ENCODE measurements at places on chromosomes 16 and 17.

- DNase-seq = peak; percentile 77
Measured at GRCh38 chr16:88810912-88811768, 588 bp downstream of the APRT start.

- DNase-seq = no peak
Measured at GRCh38 chr17:17356931-17357270, 53.7 kb downstream of the NT5M start.

DNA sequence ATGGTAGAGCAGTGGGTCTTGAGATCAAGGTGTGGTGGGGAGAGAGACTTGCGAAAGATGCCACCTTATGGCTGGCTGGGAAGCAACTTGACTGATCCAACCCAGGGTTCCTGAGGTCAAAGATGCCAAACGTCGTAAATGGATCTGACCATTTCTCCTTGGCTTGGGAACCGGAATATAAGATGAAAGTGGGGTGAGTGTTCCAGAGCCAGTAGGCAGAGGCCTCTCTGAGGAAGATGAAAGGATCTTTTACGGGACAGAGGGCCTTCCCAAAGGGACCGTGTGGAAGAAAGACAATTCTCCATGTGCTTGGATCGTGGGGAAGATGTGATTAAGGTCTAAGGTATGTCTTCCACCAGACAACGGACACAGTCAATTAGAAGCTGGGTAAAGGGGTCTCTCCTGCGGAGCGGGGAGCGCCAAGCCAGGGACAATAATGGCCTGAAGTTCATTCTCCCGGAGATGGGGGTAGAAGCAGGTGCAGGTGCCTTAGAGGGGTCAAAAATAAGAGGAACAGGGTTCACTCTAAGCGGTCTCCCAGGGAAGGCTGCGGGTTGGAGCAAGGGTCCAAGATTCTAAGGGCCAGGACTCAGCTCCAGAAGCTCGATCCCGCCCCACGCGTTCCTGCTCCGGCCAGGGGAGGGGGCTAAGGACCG is 800 bp downstream of the FXR2 start:
- no peak for DNase-seq

GRCh38 chr16:87410968-87411367 is 18.8 kb downstream of the MAP1LC3B start:
- DNase-seq = no peak

DNA sequence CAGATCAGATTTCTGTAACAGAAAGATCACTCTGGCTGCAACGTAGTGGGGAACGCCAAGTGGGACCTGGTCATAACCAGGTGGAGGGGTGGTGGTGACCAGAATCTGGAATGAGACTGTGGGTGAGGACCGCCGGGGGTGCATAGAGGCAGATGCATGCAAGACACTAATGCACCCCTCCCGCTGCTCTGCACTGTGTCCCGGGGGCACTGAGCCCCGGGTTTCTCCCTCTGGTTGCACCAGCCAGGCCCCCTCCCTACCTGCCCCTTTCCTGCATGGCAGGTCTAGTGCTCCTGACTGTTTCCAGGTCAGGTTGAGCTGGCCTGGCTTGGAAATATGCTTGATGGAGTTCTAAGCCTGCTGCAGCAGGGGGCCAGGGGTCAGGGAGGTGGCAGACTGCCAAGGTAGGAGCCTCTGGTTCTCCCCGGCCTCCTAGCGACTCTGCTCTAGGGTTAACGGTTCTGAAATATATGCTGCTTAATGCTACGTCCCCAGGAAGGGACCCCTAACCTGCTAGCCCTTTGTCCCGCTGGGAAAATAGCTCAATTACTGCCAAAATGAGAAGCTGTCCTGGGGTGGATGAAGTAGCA is 94.3 kb downstream of the SDK2 start:
- no peak for DNase-seq

GRCh38 chr16:53968454-53968853 is 264.5 kb downstream of the FTO start:
- DNase-seq = no peak

DNA sequence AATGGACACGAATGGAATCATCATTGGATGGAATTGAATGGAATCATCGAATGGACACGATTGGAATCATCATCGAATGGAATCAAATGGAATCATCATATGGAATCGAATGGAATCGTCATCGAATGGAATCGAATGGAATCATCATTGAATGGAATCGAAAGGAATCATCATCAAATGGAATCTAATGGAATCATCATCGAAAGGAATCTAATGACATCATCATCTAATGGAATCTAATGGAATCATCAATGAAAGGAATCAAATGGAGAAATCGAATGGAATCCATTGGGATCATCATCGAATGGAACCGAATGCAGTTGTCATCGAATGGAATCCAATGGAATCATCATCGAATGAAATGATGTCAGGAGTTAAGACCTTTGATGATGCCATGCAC is 154.9 kb downstream of the SHCBP1 start:
- no peak for DNase-seq

DNA sequence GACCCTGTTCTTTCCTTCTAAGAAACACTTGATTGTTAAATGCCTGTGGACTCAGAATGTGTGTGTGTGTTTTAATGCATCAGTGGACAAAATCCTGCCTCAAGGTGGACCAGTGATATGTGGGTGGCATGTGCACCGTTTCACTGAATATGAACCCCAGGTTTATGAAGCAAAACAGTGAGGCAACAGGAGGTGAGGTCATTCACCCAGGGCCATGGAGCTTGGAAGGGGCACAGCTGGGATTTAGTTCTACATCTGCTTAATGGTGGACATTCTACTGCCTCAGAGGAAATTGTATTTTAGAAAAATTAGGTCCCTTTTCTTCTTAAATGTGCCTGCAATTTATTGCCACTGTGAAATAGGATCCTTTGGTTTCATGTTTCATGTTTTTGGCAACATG is 549.5 kb upstream of the EEF2KMT start:
- DNase-seq = no peak

DNA sequence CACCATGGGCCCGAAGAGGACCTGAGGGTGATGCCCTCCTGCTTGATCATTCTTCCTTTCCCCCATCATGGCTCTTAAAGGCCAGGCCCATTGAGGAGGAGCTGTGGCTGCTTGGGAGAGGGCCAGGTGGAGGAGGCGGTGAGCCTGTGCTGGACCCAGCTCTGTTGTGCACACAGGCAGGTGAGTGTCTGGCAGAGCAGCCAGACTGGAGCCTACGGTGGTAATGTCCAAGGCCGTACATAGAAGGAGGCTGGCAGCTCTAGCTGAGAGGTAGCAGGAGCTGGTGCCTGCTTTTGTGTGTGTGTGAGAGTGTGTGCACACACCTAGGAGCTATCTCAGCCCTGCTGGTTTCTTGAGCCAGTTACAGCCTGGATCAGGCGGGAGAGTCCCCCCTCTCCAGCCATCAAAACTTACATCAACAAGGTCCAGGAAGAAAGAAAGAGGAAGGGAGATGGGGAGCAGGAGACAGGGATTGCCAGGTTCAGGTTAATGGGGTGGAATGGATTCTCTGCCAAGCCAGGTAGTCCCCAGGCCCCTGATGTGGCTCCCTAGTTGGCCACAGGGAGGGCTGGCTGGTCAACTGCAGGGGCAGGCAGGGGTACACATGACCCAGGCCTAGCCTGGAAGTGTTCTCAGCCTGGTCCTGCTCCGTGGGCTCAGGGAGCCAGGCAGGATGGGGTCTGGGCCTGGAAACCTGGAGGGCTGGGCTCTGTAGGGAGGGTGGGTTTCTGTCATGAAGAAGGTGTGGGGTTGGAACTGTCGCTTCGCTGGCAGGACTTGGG is 107.1 kb downstream of the RAP1GAP2 start:
- DNase-seq = no peak

DNA sequence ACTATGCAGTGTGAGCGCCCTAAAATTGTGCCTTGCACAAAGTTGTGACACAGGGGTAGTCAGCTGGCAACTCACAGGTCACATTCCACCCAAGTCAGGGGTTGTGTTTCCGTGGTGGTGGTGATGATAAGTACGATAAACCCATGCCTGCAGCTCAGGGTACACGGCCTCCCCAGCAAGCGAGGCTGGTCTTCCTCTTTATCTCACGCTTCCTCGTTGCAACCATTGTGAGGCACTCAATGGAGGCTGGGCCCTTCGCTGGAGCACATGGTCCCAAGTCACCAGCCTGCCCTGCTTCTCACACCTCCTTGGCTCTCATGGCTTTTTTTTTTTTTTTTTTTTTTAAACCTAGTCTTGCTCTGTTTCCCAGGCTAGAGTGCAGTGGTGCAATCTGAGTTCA is 307.5 kb downstream of the CPPED1 start:
- no peak for DNase-seq

GRCh38 chr16:16150878-16151152 is 72.5 kb downstream of the ABCC6 start:
- DNase-seq = no peak

GRCh38 chr17:72972263-72972951 is 120.1 kb downstream of the SLC39A11 start:
- DNase-seq = no peak

GRCh38 chr17:12664894-12665262 is 812 bp upstream of the MYOCD start:
- no peak for DNase-seq

DNA sequence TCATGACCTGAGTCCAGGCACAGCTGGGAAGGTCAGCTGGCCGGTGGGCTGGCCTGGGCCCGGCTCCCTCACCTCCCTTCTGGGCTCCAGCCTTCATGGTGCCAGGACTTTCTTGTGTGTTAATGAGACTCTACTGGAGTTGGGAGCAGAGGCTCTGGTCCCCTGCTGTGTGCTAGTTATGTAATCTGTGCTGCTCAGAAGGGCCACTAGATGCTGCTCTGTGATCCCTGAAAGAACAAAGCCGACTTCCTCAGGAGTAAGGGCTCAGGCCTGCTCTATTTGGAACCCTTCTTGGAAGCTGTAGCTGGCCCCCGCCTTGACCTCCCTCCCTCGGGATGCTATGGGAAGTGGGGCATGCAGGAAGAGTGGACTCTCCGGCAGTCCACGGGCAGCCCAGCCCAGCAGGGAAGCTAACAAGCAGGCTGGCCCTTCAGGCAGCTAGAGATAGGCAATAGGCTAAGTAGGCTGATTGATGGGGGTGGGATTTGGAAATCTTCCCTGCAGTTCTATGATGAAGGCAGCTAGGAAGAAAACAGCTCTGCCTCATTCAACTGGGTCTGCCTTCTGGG is 3.3 kb upstream of the CDK5R1 start:
- peak; percentile 53 for DNase-seq

GRCh38 chr16:52914428-52914827 is 138.3 kb downstream of the CHD9NB start:
- no peak for DNase-seq

GRCh38 chr17:40608061-40608581 is 39.5 kb downstream of the SMARCE1 start:
- no peak for DNase-seq

DNA sequence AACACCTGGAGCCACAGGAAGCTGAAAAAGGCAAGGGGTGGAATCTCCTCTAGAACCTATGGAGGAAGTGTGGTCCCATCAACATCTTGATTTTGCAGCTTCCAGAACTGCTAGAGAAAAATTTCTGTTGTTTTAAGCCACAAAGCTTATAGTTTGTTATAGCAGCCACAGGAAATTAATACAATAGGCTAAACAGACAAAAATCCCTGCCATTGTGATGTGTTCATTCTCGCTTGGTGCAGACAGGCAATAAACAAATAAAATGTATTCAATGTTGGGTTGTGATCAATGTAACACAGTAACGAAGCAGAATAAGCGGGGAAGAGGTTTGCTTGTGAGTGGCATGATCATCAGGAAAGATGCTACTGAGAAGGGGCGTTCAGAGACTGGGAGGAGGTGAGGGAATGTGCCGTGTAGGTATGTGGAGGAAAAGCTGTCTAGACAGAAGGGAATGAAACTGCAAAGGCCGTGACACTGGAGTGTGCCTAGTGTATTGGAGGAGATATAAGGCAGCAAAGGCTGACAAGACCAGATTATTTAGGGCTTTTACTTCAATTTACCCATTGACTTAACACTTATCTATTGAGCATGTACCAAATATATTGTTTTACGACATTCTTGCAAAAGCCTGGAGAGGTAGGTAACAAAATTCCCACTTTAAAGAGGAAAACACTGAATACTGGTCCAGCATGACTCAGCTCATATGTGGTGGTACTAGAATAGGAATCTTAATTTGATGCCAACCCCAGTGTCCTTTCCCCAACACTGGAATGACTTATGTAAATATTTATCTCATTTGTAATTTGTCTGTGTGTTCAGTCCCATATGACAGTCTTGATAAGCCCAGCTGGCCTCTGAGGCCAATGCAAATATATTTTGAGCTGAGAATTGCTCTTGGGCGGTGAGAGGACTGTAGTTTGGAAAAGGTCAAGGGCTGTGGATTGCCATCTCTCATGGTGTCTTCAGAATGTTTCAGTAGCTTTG is 375.9 kb downstream of the CDH13 start:
- no peak for DNase-seq

DNA sequence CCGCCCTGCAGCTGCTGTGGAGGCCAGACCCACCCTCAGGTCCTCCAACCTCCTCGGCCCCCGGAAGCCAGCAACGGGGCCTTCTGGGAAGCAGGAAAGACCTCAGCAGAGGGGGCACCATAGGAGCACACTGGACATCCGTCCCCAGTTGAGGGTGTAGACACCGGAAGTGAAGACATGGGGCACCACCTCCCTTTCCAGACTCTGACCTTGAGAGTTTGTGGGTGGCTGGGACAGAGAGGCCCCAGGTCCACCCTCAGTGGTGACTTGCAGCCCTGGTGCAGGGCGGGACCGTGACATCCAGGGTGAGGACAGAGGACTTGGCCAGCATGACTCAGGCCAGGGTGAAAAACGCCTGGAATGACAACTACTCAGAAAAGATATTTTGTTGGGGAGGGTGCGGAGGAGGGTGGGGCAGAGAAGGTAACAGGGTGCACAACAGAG is 19.9 kb downstream of the CEP295NL start:
- no peak for DNase-seq

Data from HAP-1 (cell line).